ENCODE measurements at places on chromosomes 11 and 22. TPM values are rescaled to one million over a fixed set of nuclear protein-coding genes. Genes with fewer than 3 reads are reported as not detected.
A peak's percentile ranks its signal among the peaks of the same experiment; 100 is the strongest.

DNA sequence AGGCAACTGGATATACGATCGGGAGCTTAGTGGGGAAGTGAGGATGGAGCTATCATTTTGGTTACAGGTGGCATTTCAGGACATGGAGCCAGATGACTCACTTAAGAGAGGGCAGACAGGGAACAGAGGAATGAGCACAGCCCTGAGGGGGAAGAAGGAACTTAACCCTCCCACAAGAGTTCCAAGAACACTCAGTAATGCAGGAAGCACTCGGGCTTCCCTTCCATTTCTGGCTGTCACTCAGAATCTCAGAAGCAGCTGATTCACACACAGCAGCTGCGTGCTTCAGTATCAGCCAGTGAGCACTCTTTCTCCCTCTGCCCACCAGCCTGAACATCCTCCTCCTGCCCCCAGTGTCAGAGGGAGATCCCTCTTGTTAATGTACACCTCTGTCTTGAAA, 34.8 kb downstream of the EFCAB6 start:
- DNase-seq, result no peak

- DNase-seq, result peak; percentile 45
Observed at GRCh38 chr11:121740902-121741301, 288.1 kb upstream of the SORL1-AS1 start.

DNA sequence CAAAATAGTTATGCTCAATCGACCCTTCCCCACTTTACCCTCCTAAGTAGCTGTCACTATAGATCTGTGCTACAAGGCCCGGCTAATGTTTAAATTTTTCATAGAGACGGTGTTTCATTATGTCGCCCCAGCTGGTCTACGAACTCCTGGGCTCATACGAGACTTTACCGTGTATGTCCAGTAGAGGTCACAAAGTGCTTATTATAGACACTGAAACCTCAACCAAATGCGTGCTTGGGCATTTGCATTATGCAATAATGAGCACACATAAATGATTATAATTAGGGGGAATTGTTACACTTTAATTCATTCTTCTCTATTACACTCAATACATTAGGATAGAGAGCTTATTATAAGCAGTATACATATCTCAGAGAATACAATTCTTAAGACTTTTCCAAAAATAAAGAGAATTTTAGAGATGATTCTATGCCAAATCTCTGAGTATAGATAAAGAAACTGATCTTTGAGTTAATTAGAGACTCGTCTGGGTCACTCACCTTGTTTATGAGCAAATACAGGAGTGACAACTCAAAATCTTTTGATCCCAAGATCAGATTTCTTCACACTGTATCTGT, 12.5 kb upstream of the MRPL16 start:
- peak; percentile 16 for DNase-seq

DNA sequence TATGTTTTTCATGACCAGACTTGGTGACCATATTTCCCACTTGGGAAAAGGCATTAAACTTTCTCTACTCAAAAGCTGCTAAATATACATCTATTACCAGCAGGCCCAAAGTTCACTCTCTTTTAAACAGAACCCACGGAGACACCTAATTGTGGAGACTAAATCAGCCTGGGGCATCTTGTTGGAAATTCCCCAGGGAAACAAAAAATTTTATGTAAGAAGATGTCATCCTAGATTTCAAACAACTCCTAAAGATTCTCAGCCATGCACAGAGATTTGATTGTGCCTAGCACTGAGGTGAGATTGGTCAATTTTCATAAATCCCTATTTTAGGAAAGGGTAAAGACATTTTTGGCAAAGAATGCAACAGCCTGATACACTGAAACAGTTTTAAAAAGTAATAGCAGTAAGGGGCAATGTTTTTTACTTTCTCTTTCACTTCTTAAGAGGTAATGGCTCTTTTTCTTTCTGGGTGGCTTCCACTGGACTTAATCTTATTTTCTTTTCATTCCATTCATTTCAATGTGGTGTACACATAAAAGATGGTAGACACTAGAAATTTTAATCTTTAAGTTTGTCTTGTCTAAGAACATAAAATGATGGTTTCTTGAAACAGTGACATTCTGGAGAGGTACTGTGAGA, 9.6 kb downstream of the OR52N2 start:
- DNase-seq, result no peak

- peak; percentile 45 for DNase-seq
Observed at GRCh38 chr22:36781656-36782627, 6.0 kb upstream of the IFT27 start.

DNA sequence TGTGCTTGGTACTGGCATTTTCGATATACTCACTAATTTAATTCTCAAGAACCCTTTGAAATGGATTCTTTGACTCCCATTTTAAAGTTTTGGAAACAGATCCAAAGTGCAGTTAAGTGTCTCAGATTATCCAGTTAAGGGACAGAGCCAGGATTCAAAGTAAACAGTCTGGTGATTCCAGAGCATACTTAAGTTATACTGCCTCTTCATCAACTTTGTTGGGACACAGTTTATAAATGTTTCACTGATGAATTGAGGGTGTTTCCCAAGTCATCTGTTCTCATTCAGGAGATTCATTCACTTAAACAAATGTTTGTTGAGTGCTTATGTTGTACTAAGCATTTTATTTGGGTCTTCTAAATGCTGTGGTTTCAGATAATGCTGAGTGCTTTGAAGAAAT, 17.1 kb downstream of the KDM2A start:
- no peak for DNase-seq

GRCh38 chr11:121699801-121700200, 247.0 kb upstream of the SORL1-AS1 start:
- no peak for DNase-seq

Gene MRGPRE
- total RNA-seq, result not detected

DNA sequence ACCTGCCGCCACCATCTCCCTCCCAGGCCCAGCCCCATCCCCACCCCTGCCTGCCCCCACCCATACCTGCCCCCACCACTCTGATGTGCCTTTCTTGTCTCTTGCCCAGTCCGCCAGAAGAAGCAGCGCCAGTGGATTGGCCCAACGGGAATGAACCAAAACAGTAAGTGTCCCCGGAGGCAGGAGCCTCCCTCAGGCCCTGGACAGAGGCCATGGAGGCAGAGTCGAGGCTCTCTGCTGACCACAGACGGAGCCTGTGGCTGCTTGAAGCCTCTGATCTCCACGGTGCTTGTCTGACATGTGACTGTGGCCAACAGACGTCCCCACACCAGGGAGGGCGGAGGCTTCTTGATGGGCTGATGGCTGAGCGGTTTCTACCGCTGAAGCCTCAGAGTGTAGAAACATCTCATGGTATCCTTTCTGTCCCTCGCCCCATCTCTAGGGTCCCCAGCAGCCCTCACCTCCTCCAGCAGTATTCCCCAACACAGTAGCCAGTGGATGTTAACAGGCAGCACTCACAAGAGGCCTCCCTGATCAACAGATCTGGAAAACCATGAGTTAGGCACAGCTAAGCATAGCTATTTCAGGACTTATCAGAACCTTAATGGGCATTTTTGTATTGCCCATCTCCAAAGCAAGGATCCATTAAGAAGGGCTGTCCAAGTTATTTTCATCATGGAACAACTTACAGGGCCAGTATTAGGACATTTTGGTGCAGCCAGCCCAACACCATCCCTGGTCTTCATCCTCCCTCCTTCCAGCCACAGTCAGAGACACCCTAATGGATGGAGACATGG, 21.7 kb downstream of the CD5 start:
- DNase-seq, result no peak

- no peak for DNase-seq
Observed at GRCh38 chr11:94455861-94456260, 37.8 kb downstream of the MRE11 start.

Gene OR8G5
- not detected for total RNA-seq

Gene BARX2
- total RNA-seq, result 12.3 TPM

GRCh38 chr22:39524089-39524752, 3.9 kb downstream of the ATF4 start:
- DNase-seq, result no peak

- no peak for DNase-seq
Observed at GRCh38 chr11:18229501-18229900, 7.1 kb downstream of the SAA4 start.

Gene CCDC188
- total RNA-seq, result 1.2 TPM

GRCh38 chr11:74685338-74685737, 45.9 kb downstream of the CHRDL2 start:
- DNase-seq, result no peak

GRCh38 chr11:29916040-29916439, 100.8 kb downstream of the KCNA4 start:
- DNase-seq, result no peak

GRCh38 chr11:17171343-17171742, 36.4 kb downstream of the PIK3C2A start:
- no peak for DNase-seq

Gene IPO7
- total RNA-seq, result 97.8 TPM

Gene NLRP14
- 0.20 TPM for total RNA-seq

Gene MAJIN
- not detected for total RNA-seq

Gene LRRC56
- 0.69 TPM for total RNA-seq

DNA sequence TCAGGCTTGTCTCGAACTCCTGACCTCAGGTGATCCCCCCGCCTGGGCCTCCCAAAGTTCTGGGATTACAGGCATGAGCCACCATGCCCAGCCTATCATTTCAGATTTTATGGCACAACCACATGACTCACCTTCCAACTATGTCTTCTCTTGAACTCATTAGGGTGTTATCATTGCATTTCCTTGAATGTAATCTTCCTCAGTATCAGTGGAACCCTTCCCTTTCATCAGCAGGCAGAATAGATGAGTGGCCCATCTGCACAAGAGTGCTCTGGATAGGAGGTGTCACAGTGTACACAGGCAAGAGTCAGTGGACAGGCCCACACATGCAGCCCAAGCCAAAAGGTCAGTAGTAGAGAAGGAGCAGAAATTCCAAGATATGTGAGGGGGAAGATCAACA, 29.1 kb upstream of the AQP11 start:
- DNase-seq, result no peak

DNA sequence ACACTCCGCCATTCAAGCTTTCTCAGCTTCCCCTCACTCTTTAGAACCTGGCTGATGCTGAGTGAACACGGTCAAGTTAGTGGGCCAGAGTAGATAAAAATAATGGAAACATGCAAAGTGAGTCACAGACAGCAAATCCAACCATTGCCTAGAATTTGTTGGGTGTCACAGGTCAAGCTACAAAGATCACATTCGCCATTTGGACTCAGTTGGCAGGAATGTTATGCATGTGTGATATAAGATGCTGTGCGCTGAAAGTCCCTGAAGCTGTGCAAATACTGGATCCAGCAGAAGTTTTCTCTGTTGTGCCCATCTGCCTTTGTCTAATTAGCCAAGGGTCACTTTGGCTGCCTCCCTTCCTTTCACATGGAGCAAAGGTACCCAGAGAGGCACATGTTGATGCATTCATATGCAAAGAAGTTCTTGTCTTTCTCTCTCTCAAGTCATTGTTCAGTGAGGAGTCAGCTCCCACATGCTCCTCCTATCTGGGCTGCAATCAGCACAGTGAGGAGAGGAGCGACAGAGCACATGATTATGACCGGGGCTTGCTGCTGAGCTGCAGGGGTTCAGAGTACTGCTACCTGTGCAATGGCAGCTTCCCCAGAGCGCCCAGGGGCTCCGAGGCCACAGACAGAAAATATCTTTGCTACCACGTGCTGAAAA, 39.7 kb downstream of the FLI1 start:
- DNase-seq, result no peak

Gene ARFGAP2
- 85.1 TPM for total RNA-seq

Gene IFITM2
- total RNA-seq, result 20.4 TPM

Gene CCDC81
- 2.3 TPM for total RNA-seq

GRCh38 chr11:68904248-68904847, 657 bp downstream of the IGHMBP2 start:
- DNase-seq, result peak; percentile 1

GRCh38 chr22:47564651-47565434, 802.4 kb downstream of the TBC1D22A start:
- DNase-seq, result peak; percentile 7

Gene SCGB1C1
- total RNA-seq, result not detected

DNA sequence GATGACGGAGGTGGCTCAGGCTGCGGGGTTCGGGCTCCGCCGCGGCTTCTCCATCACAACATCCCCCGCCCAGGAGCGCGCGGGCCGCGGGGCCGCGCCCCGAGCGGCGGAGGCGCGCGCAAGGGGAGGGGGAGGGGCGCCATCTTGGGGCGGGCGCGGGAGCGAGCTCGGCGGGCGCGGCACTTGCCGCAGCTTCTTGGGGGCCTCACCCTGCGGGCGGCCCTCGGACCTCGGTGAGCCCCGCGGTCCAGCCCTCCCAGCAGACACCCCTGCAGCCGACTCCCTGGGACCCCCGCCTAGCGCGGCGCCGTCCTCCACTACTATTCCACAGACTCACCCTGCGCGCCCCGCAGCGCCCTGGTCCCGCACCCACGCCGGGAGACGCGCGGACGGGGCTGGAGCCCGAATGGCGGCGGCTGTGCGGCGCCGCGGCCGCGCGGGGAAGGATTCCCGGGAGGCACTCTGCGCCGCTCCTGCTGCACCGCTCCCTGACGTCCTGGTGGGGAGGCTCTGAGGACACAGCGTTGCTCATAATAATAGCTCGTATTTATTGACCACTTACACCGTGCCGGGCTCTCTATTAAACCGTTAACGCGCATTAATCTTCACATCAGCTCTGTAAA, at the start of gene APBB1:
Gene APBB1 (minus strand): TSS at position 86 of the 623 bp plus-strand sequence. CDS start 7,747 bp downstream, outside the sequence.
- DNase-seq, result peak; percentile 53

- no peak for DNase-seq
Observed at GRCh38 chr22:48631288-48631863, 1196.3 kb downstream of the BRD1 start.

Gene C22orf31
- 0.20 TPM for total RNA-seq

Gene CSF2RB
- total RNA-seq, result 5.3 TPM

DNA sequence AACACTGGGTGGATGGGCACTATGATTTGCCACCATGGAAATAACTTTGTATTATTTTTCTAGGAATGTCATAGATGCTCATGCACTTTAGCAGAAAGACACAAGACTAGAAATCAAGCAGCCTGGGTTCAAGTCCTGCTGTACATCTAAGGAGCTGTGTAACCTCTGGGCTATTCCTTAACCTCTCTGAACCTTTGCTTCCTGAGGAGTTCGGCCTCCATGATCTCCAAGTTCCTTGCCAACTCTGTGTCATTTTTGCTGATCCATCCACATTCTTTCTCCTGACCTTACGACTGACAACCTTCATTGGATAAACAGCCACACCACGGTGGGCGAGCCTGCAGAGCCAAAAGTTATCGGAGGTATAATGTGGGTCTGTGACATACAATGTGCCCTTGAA, 24.1 kb downstream of the ETS1 start:
- no peak for DNase-seq

- no peak for DNase-seq
Observed at GRCh38 chr11:100810666-100811065, 123.6 kb downstream of the ARHGAP42 start.

Gene DAGLA
- total RNA-seq, result 1.1 TPM
